ENCODE measurements at places on chromosomes 2 and 18.
A peak's percentile ranks its signal among the peaks of the same experiment; 100 is the strongest.

DNA sequence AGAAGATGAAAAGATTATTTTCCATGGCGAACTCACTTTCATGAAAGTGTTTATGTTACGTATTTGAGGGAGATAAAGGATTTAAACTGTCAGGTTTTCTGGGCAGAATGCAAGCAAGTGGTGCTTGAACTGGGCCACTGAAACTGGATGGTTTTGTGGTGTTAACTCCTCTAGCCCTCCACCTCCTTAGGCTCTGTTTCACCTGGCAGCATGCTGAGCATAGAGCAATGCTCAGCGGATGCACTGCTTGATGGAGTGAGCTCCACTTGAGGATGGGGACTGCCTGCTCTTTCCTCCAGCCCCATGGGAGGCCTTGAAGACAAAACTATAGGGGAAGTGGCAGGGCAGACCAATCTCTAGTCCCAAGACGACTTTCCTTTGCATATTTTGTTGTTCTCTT is 345.8 kb downstream of the TDRD15 start:
- DNase-seq = no peak

DNA sequence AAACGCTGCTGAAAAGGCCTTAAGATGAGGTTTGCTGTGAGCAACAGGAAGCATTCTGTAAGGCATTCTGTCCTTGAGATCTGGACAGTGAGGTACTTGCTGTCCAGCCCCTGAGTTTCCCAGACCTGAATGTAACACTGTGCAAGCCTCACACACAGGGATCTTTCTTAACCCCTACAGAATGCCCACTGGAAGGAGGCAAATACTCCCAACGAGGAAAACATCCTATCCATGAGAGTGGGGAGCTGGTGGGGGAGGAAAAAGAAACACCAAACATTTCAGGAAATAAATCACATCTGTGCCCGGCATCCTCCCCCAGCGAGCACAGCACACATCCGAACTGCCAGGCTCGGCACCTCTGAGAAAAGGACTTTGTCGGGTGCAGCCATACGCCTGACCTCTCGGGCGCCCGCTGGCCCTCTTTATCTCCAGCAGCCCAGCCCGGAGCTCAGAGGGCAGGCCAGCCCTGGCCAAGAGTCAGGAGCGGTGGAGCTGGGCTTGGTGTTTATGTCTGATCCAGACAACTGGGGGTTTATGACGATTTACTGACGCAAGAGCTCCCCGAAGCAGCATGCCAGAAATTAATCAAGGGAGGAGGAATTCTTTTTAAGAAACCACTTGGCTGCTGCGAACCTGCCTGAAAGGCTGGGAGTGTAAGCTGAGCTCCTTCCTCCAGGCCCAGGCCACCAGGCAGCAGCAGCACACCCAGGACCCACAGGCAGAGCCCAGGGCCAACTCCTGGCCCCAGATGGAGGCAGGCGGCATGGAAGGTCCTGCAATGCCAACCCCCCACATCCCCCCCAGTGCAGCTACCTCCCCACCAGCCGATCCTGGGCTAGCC is 72.2 kb downstream of the HDAC4 start:
- peak; percentile 55 for DNase-seq

DNA sequence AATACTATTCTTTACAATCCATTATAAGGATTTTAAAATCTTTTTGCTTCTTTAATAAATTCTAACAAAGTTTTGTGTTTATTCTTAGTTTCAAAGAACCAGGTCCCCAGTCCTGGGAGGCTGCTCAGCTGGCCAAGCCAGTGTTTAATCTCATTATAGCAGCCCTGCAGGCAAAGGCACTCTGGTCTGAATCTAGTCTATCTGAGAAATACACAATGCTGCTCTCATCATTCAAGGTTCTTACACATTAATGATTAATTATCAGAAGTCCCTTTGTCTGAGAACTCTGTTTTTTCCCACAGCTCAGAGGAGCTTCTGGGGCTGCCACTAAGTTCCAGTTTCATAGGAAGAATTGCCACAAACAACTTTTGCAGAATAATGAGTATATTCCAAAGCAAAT is 27.7 kb downstream of the KCTD18 start:
- no peak for DNase-seq

DNA sequence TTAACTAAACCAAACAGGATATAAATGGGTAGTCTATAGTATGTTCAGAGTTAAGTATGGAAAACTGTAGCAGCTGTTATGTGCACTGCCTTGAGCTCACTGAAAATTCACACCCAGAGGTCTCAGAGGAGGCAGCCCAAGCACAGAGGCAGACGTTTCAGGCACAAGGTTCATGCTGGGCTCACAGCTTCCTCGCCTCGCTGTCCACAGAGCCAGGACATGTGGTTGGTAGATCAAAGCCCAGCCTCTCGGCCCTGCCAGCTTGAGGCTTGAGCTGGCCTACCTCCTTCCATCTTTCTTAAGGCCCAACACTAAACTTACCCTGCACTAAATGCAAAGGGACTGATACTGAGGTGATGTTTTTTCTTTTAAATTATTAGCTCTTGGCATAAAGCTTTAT is 43.7 kb downstream of the PRELID3A start:
- DNase-seq = no peak

GRCh38 chr2:233280114-233280693 is 27.4 kb upstream of the SAG start:
- no peak for DNase-seq

- DNase-seq = no peak
Observed at GRCh38 chr18:48557640-48558174, 18.9 kb downstream of the CTIF start.

DNA sequence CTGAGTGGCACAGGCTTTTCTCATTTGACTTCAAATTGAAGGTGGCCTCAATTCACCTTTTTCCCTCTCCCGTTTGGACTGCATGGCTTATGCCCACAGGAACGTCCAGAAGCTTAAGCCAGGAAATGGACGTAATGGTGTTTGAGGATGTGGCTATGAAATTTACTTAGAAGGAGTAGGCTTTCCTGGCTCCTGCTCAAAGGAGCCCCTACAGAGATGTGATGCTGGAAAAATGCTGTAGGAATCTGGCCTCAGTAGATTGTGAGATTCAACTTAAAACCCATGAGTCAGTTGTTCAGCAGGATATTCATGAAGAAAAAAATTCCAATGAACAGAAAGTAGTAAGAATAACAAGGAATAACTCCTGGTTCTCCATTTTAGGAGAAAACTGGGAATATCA is 129.0 kb downstream of the ICOS start:
- no peak for DNase-seq

GRCh38 chr2:72952110-72952823 is 34.9 kb downstream of the EMX1 start:
- peak; percentile 69 for DNase-seq

DNA sequence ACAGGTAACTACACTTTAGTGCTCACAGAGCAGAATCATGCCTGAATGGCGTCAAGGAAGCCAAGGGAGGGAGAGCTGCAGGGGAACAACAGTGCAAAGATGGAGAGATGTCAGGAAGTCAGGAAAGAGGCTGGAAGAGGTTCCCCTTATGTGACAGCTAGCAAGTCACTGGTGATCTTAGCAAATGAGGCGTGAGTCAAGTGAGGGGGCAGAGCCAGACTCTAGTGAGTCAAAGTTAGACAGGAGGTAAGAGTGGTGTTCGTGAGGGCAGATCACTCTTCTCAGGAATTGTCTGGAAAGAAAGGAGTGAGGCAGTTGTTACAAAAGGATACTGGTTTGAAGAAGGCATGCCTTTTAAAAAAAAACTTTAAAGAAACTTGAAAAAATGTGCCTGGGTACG is 87.1 kb downstream of the MEP1B start:
- DNase-seq = no peak

DNA sequence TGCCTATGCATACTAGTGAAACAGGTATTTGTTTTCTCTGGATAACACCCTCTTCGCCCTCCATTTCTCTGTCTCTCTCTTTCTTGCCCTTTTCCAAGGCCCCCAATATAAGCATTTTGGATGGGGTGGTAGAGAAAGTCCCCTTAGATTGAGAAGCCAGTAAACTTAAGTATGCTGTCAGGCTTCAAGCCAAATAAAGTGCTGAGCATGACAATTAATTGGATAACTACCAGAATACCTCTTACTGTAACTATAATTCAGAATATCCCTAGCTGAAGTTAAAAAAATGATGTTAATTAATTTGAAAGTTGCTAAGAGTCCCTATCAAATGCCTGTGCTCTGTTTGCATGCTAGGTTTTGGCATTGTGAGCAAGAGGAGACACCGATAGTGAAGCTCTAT is 324.8 kb downstream of the PARD3B start:
- DNase-seq = no peak

GRCh38 chr2:25161055-25161781 is 7.2 kb downstream of the POMC start:
- DNase-seq = peak; percentile 74

- DNase-seq = no peak
Observed at GRCh38 chr2:19900931-19901441, 797 bp downstream of the TTC32 start.

DNA sequence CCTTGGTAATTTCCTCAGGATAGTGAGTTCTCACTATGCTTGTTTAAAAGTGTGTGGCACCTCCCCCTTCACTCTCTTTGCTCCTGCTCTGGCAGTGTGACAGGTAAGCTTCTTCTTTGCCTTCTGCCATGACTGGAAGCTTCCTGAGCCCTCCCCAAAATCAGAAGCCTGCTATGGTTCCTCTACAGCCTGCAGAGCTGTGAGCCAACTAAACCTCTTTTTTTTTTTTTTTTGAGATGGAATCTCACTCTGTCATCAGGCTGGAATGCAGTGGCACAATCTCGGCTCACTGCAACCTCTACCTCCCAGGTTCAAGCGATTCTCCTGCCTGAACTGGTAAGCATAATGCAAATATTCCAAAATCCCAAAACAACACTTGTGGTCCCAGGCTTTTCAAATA is 80.0 kb downstream of the SOWAHC start:
- DNase-seq = peak; percentile 78

- DNase-seq = peak; percentile 88
Observed at GRCh38 chr2:230868161-230868946, 3.6 kb downstream of the ITM2C start.

- DNase-seq = peak; percentile 47
Observed at GRCh38 chr2:425243-425642, 137.4 kb upstream of the ALKAL2 start.

GRCh38 chr2:236538242-236538641 is 31.4 kb upstream of the ACKR3 start:
- DNase-seq = no peak

- peak; percentile 62 for DNase-seq
Observed at GRCh38 chr2:231665245-231666170, 42.8 kb upstream of the PTMA start.

DNA sequence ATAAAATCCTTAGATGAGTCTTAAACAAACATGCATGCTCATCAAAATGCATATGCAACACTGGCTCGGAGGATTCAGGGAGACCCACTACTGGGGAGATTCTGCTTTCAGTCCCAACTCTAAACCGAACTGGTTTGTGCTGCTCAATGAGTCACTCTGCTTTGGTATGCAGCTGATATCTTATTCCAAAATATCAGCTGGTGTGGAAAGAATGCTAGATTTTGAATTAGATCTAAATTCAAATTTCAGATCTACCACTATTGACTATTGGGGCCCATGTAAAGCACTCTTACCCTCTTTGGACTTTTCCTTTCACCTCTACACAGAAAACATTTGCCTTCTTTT is 39.2 kb upstream of the TTN start:
- DNase-seq = no peak

GRCh38 chr2:30266051-30266621 is 34.8 kb downstream of the LBH start:
- peak; percentile 35 for DNase-seq

DNA sequence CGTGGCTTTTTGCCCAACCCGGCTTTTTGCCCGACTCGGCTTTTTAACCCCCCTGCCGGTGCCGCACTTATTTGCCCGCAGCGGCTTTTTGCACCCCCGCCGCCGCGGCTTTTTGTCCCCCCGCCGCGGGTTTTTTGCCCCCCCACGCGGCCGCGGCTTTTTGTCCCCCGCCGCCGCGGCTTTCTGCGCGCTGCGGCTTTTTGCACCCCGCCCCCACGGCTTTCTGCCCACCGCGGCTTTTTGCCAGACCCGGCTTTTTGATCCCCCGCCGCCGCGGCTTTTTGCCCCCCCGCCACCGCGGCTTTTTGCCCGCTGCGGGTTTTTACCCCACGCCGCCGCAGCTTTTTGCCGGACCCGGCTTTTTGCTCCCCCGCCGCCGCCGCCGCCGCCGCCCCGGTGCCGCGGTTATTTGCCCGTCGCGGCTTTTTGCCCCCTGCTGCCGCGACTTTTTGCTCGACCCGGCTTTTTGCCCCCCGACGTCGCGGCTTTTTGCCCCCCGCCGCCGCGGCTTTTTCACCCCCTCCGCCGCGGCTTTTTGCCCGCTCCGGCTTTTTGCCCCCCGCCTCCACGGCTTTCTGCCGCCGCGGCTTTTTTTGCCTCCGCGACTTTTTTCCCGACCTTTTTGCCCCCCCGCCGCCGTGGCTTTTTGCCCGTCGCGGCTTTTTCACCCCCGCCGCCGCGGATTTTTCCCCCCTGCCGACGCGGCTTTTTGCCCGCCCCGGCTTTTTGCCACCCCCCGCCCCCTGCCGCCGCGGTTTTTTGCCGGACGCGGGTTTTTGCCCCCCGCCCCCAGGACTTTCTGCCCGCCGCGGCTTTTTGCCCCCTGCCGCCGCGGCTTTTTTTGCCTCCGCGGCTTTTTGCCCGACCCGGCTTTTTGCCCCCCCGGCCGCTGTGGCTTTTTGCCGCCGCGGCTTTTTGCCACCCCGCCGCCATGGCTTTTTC is 2786.5 kb downstream of the RPIA start:
- DNase-seq = peak; percentile 38

GRCh38 chr18:39062426-39062825 is 1496.8 kb upstream of the CELF4 start:
- no peak for DNase-seq

GRCh38 chr18:24876266-24876665 is 415.8 kb downstream of the HRH4 start:
- no peak for DNase-seq

DNA sequence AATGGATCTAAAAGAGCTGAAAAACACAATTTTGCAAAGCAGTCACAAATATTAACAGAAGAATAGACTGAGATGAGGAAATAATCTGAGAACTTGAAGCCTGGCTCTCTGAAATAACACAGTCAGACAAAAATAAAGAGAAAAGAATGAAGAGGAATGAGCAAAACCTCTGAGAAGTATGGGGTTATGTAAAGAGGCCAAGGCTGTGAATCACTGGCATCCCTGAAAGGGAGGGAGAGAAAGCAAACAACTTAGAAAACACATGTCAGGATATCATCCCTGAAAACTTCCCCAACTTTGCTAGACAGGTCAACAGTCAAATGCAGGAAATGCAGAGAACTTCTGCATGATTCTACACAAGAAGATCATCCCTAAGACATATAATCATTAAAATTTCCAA is 73.5 kb upstream of the LHCGR start:
- DNase-seq = no peak

GRCh38 chr2:240898731-240899467 is 2.9 kb upstream of the MAB21L4 start:
- DNase-seq = no peak
